ENCODE measurements at places on chromosomes 2 and 18.
A peak's percentile ranks its signal among the peaks of the same experiment; 100 is the strongest.

- peak; percentile 67 for DNase-seq
Measured at GRCh38 chr2:55168221-55169154, 63.6 kb downstream of the CLHC1 start.

DNA sequence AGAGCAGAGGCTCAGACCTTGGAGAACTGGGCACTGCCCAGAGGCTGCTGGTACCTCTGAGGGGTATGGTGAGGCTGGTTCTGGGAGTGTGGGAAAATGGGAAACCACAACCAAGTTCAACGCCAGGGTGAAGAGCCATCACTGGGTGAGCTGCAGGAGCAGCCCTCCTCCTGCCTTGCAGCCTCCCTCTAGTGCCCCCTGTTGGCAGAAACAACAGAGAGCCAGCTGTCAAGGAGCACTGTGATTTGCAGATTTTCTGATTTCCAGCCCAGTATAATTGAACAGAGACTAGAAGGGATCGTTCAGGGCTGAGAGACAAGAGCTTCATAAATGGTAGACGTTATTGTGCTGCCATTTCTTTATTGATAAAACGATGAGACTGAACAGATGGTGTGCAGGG, 50.5 kb downstream of the MAPK4 start:
- DNase-seq: no peak

- no peak for DNase-seq
Measured at GRCh38 chr2:234950730-234951663, 820 bp upstream of the SH3BP4 start.

DNA sequence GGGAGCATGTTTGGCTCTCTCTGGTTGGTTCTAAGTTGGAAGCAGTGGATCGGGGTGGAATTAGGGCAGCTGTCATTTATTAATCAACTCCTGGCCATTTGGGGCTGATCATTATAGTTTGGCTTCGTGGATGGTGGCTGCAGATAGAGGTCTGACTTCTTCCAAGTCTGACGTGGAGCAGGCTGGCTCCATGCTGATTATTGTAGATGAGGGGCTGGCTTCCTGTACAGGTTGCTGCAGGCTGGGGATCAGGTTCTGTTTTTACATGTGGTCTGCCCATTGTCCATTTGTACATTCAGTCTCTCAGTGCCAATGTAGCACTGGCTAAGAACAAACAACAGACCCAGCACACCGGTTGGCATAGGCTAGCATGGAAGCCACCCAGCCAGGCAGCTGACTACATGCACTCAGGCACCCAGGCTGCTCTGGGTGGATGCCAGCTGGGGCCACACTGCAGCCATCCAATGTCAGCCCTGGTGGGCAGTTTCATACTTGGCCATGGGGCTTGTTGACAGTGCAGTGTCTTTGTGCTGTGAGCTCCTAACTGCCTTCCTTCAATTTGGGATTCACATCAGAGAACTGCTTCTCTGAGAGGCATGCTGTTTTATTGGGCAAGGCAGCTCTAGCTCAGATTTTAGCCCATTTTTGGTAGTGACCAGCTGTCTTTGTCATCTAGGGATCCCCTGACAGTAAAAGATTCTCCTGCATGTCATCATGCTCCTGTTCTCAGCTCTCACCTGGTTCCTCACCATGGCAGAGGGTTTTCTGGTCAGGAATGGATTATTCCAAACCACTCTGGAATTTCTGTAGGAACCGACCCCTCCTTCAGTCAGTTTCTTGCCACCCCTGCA, 25.4 kb downstream of the NPAS2 start:
- no peak for DNase-seq

GRCh38 chr2:70673041-70673647, 94.9 kb downstream of the ADD2 start:
- DNase-seq: no peak

GRCh38 chr2:60679036-60679780, 76.9 kb upstream of the PAPOLG start:
- no peak for DNase-seq

- DNase-seq: no peak
Measured at GRCh38 chr2:160974803-160975202, 185.4 kb upstream of the TANK start.

- peak; percentile 76 for DNase-seq
Measured at GRCh38 chr2:241637795-241638660, 535 bp downstream of the ATG4B start.

GRCh38 chr2:7625392-7626138, 708.4 kb downstream of the RNF144A start:
- no peak for DNase-seq

GRCh38 chr2:8394569-8395359, 287.1 kb upstream of the ID2 start:
- no peak for DNase-seq

DNA sequence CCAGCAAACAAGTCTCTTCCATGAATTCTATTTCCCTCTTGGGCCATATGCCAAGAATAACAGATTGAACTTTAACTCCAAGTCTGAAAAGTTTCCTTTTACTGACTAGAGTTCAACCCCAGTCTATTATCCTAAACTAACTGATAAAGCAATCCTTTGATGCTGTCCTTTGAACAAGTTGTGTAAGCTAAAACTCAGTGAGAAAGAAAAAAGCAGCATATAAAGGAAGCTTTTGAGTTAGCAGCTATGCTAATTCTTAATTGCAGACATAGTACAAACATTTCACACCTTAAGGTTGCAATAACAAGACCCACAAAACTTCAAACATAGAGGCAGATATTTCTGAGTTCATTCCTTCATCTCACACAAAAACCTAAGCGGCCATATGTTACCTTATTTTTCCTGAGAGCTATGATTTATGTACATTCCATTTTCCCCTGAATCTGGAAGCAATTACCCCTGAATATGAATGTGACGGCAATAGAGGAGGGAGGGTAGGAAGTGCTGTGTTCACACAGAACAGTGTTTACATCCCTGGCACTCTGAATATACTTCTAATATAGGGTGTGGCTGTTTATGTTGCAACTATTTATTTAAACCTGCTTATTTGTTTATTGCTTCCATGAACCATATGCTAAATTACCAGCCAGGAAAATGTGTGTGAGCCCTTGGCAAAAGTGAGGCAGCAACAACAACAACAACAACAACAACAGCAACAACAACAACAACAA, 180.6 kb downstream of the IRS1 start:
- DNase-seq: no peak

- no peak for DNase-seq
Measured at GRCh38 chr2:39381653-39382052, 55.4 kb downstream of the MAP4K3 start.

DNA sequence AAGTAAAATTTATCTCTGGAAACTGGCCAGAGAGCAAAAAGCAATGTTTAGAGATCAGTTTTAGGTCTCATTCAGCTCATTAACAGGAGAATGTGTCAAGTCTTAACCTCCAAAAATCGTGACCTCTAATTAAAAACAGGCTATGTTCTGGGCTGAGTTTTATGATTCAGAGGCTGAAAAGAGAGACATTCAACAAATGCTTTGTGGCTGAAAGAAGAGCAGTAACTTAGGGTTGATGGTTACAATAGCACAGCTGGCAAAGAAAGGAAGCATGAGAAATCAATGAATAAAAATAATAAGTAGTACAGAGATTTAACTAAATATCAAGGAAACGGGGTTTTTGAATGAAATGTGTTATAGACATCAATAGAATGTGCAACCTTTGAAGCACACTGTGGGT, 13.1 kb downstream of the TGIF1 start:
- peak; percentile 44 for DNase-seq

- peak; percentile 44 for DNase-seq
Measured at GRCh38 chr2:205903549-205904129, 182.3 kb downstream of the INO80D start.

GRCh38 chr18:44556296-44556695, 124.4 kb upstream of the SETBP1 start:
- DNase-seq: no peak

- DNase-seq: no peak
Measured at GRCh38 chr18:30457156-30457555, 585.4 kb downstream of the DSC3 start.

GRCh38 chr2:177900082-177900481, 172.5 kb downstream of the PDE11A start:
- DNase-seq: no peak

DNA sequence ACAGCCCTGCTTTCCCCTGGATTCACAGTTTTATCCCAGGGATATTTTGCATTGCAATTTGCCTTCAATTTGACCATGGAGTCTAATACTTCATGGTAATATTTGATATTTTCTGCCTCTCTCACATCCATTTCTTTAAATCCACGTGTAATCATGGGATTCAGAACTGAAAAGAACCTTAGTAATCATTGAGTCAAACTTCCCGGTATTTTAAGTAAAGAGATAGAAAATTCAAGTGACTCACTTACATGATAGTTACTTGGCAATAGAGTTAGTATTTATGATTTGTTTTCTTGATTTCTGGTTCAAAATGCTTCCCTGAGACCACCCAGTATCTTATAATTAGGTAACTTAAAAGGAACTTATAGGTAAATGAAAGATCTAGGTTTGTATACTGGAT, 33.7 kb upstream of the CDC42EP3 start:
- DNase-seq: no peak

- DNase-seq: no peak
Measured at GRCh38 chr2:176514805-176515500, 245.7 kb downstream of the MTX2 start.

GRCh38 chr2:7740114-7740513, 822.9 kb downstream of the RNF144A start:
- DNase-seq: no peak

- DNase-seq: no peak
Measured at GRCh38 chr18:3193331-3193730, 26.4 kb downstream of the MYOM1 start.

GRCh38 chr2:150494234-150494945, 6.9 kb upstream of the RND3 start:
- no peak for DNase-seq

GRCh38 chr2:190459881-190460280, 51.7 kb downstream of the MFSD6 start:
- DNase-seq: no peak

DNA sequence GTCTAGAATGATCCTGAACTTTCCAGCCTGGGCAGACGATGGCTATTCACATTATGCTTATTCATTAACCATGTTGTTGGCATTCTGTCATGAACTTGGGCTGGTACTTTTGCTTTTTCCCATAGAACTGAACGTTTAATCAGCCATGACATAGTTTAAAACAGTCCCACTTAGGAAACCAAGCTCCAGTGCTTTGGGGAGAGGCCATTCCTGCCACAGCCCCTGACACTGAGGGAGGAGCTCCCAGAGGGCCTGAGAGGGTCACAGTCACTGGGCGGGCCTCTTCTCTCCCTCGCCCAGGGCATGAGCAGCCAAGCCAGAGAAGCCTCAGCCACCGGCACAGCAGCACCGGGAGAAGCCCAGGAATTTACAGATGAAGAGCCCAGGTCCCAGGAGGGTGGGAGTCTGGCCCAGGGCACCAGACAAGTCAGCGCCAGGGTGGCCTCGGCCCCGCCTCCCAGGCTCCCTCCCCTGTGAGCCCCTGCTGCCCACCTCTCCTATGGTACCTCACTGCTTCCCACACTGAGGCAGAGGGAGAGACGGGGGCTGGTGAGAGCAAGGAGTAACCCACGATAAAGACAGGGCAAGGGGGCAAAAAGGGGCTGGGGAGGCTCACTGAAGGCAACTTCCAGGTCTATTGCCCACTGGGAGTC, 33.6 kb downstream of the MAL start:
- DNase-seq: no peak

DNA sequence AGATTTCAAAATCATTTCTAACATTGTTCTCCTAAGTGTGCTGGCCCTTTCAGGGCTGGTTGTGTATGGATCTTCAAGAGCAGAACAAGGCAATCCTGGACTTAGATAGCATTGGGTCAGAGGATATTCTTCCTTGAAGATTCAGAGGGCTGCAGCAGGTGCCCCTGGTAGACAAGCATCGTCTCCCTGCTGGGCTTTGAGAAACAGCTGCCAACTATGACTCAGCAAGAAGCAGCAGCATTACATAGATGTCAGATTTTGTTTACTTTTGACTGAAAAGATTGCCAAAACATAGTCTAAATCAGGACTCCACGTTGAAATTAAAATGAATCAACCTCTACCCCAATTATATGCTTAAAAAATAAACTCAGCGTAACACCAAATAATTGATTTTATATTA, 618.8 kb downstream of the SOCS6 start:
- no peak for DNase-seq

DNA sequence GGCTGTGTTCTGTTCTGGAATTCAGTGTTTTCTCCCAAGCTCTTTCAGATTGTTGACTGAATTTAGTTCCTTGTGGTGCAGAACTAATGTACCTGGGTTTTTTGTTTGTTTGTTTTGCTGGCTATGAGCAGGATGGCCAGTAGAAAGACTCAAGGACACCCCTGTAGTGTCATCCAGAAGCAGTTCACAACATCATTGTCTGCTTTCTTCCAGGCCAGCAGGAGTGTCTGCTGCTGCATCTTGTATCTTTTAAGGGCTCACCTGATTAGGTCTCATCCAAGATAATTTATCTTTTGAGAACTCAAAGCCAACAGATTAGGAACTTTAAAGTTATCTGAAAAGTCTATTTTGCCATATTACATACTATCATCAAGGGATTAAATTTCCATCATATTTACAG, 318.5 kb upstream of the MC4R start:
- no peak for DNase-seq

GRCh38 chr2:187503700-187504099, 50.5 kb downstream of the TFPI start:
- no peak for DNase-seq

DNA sequence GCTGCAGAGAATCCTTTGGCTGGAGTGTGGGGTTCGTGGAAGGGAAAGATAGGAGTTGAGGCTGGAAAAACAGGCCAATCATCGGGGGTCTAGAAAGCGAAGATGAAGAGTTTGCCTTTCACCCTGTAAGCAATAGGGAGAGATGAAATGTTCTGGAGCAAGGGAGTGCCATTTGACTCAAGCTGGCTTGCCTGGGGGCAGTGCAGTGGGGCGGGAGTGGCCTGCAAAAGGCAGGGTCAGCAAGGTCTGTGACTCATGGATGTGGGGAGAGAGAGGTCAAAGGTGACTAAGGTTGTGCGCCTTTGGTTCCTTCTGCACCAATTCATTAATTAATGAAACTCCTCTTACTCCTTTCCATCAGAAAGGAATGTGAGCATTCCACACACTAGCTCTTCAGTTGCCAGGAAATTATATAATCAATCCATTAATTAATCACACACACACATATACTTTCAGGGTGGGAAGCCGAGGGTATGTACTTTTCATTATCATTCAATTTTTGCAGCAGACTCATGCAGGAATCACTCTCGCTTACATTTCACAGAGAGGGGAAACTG, 227.6 kb downstream of the MYCN start:
- no peak for DNase-seq

- peak; percentile 70 for DNase-seq
Measured at GRCh38 chr2:158688721-158689120, 106.4 kb upstream of the DAPL1 start.

- DNase-seq: peak; percentile 71
Measured at GRCh38 chr18:59516356-59517155, 157.5 kb upstream of the LMAN1 start.
